Lung (tissue), 17 donors: ENCODE measurements at places on chromosomes 5 and 9.

GRCh38 chr5:80712919-80713318, 58.1 kb upstream of the DHFR start:
- DNase-seq: no peak

DNA sequence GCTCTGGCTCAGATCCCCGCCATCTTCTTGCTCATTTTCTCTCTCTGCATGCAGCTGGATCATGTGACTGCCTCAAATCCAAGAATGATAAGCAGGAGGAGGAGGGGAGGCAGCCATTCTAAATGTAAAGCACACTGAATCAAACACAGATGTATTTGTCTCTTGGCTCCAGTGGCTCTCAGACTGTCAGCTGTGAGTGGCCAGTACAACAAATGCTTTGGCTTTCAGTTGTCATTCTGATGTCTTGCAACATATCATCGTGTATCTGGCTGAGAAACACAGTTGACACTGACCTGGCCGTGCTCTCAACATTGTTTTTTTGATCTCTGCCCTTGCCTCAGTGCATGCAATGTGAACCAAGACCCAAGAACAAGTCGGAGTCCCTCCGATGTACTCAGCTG, 233.1 kb downstream of the ADAMTSL1 start:
- peak; percentile 58 for DNase-seq

- DNase-seq: no peak
Measured at GRCh38 chr5:75648712-75649111, 37.5 kb downstream of the ANKDD1B start.

GRCh38 chr9:128104171-128104618, 23.3 kb downstream of the PTGES2 start:
- no peak for DNase-seq

GRCh38 chr9:88829276-88829675, 162.0 kb upstream of the S1PR3 start:
- DNase-seq: no peak

GRCh38 chr5:170265522-170265921, 32.1 kb downstream of the LCP2 start:
- peak; percentile 97 for DNase-seq

DNA sequence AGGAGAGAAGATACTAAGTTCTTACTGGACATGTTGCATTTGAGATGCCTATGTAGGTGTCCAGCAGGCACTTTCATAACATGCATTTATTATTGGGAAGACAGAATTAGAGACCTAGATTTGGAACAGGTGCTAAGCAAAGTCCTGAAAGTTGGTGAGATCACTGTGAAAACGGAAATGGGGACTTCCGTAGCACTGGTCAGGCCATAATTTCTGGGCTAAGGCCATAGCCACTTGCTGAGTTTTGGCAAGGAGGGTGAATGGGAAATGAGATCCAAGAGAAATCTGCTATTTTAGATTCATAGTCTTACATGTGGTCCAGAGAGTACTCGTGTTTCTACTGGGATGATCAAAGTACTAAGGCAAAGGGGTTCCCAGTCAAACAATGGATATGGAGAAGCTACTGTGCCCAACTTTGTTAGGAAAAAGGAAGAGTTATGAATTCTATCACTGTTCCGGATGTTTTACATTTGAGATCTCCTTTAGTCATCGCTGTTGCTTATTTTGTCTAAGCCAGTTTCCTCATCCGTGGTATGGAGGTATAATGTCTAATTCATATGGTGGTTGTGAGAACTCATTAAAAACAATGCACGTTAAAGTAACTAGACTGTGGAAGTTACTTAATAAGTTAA, 33.4 kb downstream of the TEK start:
- DNase-seq: no peak

DNA sequence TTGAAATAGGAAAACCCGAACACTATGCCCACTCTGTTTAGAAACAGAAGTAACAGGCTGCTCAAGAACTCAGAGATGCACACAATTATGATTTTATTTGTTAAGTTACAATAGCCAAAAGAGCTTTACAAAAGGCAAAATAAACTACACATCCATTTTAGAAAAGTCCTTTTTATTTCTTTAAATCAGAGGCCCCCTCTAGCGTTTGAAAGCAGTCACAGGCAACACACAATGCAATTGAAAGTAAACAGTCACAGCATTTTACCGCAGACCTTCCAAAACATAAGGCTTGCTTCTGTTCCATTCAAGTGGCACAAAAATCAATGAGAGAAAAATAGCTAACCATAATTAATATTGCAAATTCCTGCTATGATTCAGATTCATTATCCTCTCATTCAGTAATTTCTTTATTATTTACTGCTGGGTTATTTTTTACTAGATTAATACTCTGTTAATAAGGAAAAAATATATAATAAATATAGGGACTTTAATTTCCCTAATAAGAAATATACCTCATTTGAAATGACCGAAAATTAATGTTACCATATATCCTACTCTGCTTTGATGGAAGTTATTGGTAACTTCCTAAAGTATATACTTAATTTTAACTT, 78.3 kb downstream of the CEP120 start:
- peak; percentile 87 for DNase-seq
